Activated T-helper 1 cell treated with anti-CD3 and anti-CD28 coated beads, Interleukin-12 subunit alpha, Interleukin-12 subunit beta, Interleukin-2, Interleukin-4 antibody, amounts not matched to agents 30 ng/mL and 10 ng/mL and 1 ng/mL, durations not matched to agents 14 hours and 24 hours and 36 hours (primary cell): ENCODE measurements at places on chromosomes 7 and 10. TPM values are rescaled to one million over a fixed set of nuclear protein-coding genes. Genes with fewer than 3 reads are reported as not detected.

DNA sequence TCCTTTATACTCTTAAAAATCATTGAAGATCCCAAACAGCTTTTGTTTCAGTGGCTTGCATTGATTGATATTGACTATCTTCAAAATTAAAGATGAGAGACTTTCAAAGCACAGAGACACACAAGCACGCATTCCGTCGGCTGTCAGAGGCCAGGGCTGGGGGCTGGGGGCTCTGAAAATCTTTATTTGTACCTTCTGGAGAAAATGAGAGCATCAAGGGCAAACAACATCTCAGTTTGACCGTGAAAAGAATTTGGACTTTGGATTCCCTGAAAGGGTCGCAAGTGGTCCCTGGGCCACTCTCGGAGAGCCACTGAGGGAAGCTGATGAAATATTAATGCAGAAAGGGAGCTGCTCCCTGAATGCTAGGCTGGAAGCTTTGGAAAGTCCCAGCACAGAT is 96.4 kb downstream of the CHST15 start:
- DNase-seq, result no peak

The TAX1BP1 gene
- 88.6 and 90.9 TPM in 2 replicates for total RNA-seq

The MACC1 gene
- total RNA-seq, result not detected in 2 replicates

The MSMB gene
- not detected in 2 replicates for total RNA-seq

The SCD gene
- 194 TPM in 2 replicates for total RNA-seq

GRCh38 chr10:101595591-101596433 is 7.7 kb downstream of the DPCD start:
- no peak for DNase-seq

GRCh38 chr10:36038316-36038955 is 396.3 kb upstream of the FZD8 start:
- DNase-seq, result no peak

- DNase-seq, result no peak
Measured at GRCh38 chr7:106561666-106562411, 99.1 kb downstream of the CCDC71L start.

The ADAM22 gene
- total RNA-seq, result 1.4 and 1.5 TPM in 2 replicates

The GPR85 gene
- not detected in 2 replicates for total RNA-seq

GRCh38 chr7:155003092-155003375 is at the start of gene PAXIP1:
Gene PAXIP1, minus strand, starts transcription at chr7:155003124. Its CDS starts 195 bp downstream, at chr7:155002929.
- no peak for DNase-seq

The SPDYE9 gene
- total RNA-seq, result not detected in 2 replicates

GRCh38 chr10:75402486-75403143 is 1.1 kb upstream of the ZNF503 start:
- DNase-seq, result no peak

- DNase-seq, result no peak
Measured at GRCh38 chr10:26779176-26779860, 81.4 kb downstream of the ABI1 start.

GRCh38 chr10:77865580-77866324 is 60.8 kb downstream of the DLG5 start:
- no peak for DNase-seq

The SLC18A3 gene
- total RNA-seq, result not detected in 2 replicates

DNA sequence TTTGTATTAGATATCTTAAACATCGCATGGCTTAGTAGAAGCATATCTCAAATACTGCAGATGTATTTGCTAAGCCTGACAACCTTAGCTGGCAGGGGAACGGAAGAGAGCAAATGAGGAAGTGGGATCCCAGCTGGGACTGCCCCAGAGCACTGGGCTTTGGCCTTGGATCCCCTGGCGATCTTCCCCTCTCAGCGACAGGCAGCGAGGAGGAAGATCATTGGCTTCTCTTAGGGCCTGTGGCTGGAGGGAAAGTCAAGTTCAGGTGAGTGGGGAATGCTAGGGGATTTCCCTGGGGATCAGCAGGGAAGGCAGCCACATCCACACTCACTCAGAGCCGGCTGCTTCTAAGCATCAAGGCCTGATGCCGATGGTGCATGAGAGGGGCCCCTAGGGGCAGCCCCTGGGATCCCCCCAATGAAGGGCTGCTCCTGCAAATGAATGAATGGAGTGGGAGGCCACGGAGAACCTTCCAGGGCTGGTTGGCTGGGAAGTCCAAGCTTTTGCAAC is 42.0 kb downstream of the LYZL2 start:
- no peak for DNase-seq

- no peak for DNase-seq
Measured at GRCh38 chr10:102523250-102524029, 19.7 kb downstream of the SUFU start.

The CDK5 gene
- 24.9 and 28.1 TPM in 2 replicates for total RNA-seq

DNA sequence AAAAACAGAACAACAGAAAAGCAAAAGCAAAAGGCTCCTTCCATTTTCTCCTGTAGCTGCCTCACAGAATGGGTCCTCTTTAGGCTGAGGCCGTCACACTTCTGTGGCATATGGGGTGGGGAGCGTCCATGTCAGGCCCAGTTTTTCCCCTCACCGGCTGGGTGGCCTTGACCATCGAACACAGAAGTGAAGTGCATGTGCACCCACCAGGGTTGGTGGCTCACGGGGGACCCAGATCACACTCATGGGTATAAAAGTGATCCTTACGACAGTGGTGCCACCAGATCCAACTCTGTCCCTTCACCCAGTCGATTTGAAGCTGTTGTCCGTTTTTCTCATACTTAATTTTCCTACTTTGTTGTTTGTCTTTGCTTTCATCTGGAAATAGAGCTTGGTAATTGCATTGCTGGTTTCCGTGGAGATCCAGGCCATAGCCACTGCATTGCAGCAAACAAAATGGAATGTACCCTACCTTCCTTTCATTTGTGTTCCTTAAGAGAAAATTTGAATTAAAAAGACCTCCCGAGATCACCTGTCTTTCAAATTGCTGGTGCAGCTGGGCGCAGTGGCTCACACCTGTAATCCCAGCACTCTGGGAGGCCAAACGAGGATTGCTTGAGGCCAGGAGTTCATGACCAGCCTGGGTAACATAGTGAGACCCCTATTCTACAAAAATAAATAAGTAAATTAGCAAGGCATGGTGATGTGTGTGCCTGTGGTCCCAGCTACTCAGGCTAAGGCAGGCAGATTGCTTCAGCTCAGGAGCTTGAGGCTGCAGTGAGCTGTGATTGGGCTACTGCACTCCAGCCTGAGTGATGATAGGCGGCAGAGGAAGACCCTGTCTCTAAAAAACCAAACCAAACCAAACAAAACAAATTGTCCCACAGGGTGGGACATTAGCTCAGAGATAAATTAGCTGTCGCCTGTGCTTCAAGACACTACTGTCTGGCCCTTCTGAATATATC is 10.7 kb upstream of the GJD4 start:
- no peak for DNase-seq

GRCh38 chr10:31583293-31583692 is 264.3 kb downstream of the ZEB1 start:
- no peak for DNase-seq

The PDSS1 gene
- total RNA-seq, result 39.3 and 43.1 TPM in 2 replicates

The KIAA1217 gene
- total RNA-seq, result 6.2 and 6.4 TPM in 2 replicates

DNA sequence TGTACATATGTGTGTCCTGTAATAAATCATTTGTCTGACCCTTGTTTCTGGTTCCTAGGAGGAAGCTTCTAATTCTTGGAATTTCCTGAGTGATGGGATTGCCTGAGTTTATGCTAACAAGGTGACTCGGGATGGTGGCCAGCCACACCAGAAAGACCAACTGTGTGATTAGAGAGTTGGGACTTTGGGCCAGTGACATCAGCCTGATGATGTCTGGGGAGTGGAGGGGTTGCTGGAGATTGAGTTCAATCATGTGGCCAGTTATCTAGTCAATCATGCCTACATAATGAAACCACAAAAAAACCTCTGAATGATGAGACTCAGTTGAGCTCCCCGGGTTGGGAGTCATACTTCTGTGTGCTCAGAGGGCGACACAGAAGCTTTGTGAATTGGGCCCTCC is 23.5 kb upstream of the CARD11 start:
- DNase-seq, result no peak

- no peak for DNase-seq
Measured at GRCh38 chr7:105752671-105753275, 123.6 kb downstream of the ATXN7L1 start.

DNA sequence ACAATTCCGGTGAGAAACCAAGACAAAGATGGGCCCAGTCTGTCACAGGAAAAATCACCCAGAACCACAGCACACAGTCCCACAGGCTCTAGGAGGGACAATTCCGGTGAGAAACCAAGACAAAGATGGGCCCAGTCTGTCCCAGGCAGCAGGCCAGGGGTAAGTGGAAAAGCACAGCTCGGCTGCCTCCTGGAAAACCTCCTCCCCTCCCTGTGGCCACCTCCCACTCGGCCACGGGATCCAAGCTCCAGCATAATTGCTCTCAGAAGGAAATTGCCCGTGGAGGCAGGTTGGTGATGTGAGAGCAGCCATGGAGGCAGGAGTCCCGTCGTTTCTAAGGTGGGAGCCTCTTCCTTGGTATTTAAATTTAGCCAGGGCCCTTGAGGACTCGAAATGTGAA is 95.7 kb downstream of the PLXNA4 start:
- no peak for DNase-seq

- no peak for DNase-seq
Measured at GRCh38 chr7:100160067-100160466, 1.5 kb upstream of the TRAPPC14 start.

The CDK14 gene
- 1.6 and 1.9 TPM in 2 replicates for total RNA-seq

GRCh38 chr10:74828946-74829345 is 2.5 kb downstream of the KAT6B start:
- no peak for DNase-seq

The ZNF117 gene
- total RNA-seq, result 3.1 TPM in 2 replicates

The HOGA1 gene
- total RNA-seq, result not detected in 2 replicates

GRCh38 chr7:95056107-95056739 is 148.8 kb downstream of the PPP1R9A start:
- DNase-seq, result no peak

- no peak for DNase-seq
Measured at GRCh38 chr10:63217120-63217605, 84.0 kb downstream of the NRBF2 start.

DNA sequence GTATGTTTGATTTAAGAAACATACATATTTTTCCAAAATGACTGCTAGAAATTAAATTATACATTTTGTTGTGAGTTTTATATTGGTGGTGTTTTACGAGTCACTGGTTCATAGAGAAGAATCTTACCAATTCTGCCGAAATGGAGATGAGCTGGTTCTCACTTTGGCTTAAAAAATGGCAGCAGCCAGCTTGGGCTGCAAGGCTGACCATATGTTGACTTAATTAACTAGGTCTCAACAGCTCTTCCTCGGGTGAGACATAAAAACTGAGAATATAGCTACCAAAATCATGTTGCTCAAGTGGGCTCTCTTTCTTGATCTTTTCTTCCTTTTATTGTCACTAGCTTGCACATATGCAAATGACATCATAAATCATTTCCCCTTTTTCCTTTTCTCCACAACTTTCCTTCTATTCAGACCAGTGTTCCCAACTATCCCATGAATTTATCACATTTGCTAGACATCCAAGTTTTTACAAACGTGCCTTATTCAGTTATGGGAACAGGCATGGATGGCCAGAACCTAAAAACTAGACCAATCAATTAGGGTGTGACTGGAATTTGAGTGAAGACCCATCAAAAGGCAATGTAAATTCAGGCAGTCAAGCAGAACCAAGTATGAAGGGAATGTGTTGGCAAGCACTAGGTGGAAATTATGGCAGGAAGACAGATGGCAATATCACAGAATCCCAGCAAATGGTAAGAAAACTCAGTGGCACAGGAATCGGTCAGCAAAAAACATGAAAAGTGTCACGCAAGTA is 6.4 kb upstream of the TSPAN12 start:
- DNase-seq, result no peak

- DNase-seq, result no peak
Measured at GRCh38 chr10:76073524-76073923, 642.1 kb downstream of the LRMDA start.

GRCh38 chr7:105325216-105325904 is 63.4 kb downstream of the SRPK2 start:
- no peak for DNase-seq

The CYP2W1 gene
- total RNA-seq, result not detected in 2 replicates

- no peak for DNase-seq
Measured at GRCh38 chr10:62395892-62396291, 21.7 kb downstream of the ZNF365 start.

- no peak for DNase-seq
Measured at GRCh38 chr10:125233726-125234125, 73.4 kb upstream of the CTBP2 start.

The PLEKHA1 gene
- total RNA-seq, result 4.1 and 5.6 TPM in 2 replicates

GRCh38 chr10:116263870-116264655 is 8.9 kb downstream of the GFRA1 start:
- DNase-seq, result no peak

The DYDC2 gene
- not detected in 2 replicates for total RNA-seq

DNA sequence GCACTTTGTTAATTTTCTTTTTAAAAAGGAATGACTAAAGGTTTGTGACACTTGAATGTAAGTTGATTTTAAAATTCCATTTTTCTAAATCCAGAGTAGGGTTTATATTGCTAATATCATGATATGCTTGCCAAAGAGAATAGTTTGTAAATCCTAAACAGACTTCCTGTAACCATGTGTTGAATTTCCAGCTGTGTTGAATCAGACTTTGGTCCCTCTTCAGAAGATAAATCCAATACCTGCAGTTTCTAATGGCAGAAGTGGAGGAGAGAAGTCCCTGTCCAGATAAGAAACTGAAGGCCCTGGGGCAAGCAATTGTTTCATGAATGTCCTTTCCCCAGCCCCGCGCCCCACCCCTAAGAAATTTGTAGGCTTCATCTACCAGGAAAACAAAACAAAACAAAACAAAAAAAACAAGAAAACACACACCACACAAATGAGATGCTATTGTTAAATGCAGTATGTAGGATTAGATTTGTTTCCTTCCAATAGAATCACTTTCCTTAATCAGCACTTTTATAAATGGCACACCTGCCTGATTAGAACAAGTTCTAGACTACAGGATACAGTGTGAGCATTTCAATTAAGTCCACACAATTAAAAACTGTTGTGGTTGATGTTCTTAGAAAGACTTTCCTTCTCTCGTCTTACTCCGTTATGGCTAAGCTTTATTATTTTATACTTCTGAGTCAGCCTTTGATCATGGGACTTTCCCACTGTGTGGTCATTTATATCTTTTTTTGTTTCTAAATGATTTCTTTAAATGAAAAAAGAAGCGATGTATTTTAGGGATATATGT is 122.8 kb downstream of the KAT6B start:
- no peak for DNase-seq

DNA sequence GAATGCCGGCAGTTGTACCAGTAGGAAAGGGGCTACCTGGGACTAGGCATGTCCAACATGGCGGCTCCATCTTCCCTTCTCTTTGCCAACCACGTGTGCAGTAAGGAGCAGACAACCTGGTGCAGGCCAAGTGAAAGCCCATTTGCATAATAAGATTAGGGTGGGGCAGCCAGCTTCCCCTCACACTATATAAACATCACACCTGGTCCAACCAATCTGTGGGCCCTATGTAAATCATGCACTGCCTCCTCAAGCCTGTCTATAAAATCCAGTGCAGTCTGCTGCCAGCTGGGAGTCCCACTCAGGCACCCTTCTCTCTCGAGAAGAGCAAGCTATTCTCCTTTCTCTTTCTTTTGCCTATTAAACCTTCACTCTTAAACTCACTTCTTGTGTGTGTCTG is 429.3 kb downstream of the CALN1 start:
- no peak for DNase-seq
